Activated naive CD4-positive, alpha-beta T cell (primary cell): ENCODE measurements at places on chromosomes 3 and 15.

DNA sequence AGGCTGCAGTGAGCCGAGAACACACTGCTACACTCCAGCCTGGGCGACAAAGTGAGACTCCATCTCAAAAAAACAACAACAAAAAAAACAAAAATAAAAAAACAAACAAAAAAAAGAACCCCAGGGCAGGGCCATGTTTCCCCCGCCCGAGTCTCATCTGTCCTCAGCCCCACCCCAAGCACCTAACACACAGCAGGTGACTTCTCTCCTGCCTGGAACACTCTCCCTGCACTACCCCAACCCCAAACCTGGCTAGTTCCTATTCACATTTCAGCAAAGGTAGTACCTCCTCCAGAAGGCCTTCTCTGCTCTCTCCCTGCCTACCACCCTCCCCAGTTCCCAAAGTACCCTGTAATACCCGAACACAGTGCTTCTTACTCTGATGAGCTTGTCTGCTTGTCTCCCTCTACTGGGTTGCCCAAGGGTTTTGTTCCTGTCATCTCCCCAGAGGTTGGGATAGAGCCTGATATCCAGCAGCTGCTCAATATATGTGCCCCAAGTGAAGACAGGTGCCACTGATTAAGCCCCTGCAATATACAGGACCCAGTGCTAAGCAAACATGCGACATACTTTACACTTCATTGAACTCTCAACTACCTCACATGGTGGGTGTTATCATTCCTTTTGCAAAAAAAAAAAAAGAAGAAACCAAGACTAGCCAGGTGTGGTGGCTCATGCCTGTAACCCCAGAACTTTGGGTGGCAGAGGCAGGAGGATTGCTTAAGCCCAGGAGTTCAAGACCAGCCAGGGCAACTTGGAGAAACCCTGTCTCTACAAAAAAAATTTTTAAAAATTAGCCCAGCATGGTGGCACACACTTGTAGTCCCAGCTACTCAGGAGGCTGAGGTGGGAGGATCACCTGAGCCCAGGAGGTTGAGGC is 103.6 kb downstream of the DAPK2 start:
- no peak for DNase-seq

GRCh38 chr15:20368974-20369373 is 172.6 kb downstream of the GOLGA6L6 start:
- DNase-seq, result no peak

GRCh38 chr3:191296041-191296541 is 33.1 kb upstream of the CCDC50 start:
- no peak for DNase-seq

DNA sequence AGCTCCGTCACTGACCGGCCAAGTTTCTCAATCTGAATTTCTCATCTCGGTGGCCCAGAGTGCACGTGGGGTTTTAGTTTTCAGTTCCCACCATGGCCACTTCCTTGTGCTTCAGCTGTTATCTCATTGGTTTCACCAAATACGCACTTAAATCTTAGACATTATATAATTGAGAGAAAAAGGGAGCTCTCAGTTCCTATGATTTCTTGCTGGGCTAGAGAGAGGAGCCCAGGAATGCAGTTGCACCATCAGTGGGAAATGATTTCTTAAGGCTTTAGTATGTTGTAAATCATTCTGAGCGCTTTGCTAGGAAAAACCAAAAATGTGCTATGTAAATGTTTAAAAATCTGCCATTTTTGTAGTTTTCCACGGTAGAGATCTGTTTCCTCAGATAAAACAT is 53.2 kb downstream of the OXNAD1 start:
- no peak for DNase-seq

DNA sequence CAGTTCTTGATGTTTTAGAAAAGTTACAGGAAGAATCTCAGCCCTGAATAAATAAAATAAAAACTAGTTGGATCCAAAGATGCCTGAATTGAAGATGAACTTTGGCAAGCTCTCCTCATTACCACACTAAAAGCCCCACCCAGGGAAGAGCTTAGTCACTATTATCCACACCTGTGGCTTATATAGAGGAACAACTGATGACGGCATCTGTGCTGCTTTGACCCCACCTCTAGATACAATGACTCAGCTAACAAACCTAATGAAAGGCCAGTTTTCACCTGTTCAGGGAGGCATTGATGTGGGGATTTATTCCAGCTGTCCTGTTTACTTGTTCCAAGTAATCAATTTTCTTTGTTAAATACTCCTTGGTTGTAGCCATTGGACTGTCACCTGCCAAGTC is 604.7 kb upstream of the EPHA6 start:
- no peak for DNase-seq
